CD14-positive monocyte (primary cell): ENCODE measurements at places on chromosomes 6 and 20.

DNA sequence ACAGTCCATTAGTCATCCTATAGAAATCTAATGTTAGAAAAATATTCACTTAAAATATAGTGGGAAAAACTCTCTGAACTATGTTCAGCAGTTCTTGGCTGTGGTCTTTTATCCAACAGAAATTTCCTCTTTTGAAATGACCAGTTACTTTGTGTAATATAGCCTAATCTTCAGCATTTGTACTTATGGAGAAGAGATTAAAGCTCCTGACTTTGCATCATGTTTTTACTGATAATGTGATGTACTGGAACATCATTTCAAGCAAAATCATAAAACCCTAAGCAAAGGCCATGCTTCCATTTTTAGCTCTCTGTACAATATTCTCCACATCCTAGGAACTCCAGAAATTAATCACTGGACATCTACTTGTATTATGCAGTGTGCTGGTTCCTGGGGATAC, 430.8 kb upstream of the RUNX2 start:
- DNase-seq, result no peak

DNA sequence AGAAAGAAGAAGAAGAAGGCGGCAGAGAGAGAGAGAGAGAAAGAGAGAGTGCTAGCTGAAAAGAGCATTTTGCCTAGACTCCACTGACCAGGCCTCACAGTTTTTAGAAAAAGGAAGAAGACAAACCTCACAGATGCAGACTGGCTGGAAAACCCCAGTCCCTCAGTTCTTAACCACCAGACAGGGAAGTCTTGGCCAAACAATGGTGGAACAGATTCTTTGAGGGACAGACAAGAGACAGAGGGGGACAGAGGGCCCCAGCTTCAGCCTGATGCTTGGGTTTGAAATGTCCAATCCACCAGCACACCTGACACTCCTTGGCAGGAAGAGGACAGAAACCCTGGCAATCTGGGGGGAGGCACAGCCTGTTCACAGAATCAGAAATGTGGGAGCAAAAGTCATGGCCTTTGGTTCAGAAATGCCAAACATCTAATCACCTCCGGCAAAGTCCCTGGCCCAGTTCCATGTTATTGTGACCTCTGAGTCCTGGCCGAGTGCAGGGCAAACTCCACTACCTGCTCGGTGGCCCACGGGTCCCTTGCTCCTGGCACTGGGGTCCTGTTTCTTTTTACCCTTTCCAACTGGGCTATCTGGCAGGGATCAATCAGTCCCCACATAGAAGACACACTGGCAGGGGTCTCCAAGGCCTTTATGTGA, 235.2 kb downstream of the LY86 start:
- peak; percentile 77 for DNase-seq

GRCh38 chr6:37113976-37114375, 56.0 kb upstream of the PIM1 start:
- DNase-seq, result no peak

GRCh38 chr20:57809661-57810172, 99.9 kb upstream of the PMEPA1 start:
- DNase-seq, result no peak

GRCh38 chr6:33766921-33767907, 20.5 kb upstream of the IP6K3 start:
- no peak for DNase-seq

DNA sequence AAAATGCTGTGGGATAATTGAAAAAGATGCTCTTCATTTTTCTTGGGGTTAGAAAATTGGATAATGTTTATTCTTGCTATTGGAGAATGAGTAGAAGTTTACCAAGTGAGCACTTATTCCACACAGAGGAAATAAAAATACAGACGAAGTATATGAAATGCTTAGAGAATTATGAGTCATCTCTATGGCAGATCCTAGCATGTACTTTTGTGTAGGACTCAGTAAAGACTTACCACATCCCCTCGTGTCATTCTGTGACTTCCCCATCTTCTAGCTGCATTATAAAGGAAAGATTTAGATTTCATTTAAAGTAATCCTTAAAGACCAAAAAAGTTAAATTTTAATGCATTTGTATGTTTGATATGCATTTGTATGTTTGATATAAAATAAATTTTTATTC, 685.6 kb downstream of the TBC1D32 start:
- DNase-seq, result no peak

DNA sequence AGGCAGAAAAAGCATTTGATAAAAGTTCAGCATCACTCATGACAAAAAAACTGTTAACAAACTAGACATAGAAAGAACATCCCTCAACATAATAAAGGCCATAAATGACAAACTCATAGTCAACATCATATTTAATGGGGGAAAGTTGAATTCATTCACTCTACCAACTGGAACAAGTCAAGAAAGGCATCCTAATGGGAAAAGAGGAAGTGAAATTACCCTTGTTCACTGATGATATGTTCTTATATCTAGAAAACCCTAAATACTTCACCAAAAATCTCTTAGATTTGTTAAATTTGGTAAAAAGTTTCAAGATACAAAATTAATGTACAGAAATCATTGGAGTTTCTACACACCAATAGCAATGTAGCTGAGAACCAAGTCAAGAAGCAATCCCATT, 48.9 kb downstream of the GGTLC1 start:
- DNase-seq, result no peak

- no peak for DNase-seq
Observed at GRCh38 chr20:52972190-52972937, at the start of gene TSHZ2. TSHZ2 (plus strand) TSS chr20:52972358; CDS start chr20:52973294, 936 bp downstream.

DNA sequence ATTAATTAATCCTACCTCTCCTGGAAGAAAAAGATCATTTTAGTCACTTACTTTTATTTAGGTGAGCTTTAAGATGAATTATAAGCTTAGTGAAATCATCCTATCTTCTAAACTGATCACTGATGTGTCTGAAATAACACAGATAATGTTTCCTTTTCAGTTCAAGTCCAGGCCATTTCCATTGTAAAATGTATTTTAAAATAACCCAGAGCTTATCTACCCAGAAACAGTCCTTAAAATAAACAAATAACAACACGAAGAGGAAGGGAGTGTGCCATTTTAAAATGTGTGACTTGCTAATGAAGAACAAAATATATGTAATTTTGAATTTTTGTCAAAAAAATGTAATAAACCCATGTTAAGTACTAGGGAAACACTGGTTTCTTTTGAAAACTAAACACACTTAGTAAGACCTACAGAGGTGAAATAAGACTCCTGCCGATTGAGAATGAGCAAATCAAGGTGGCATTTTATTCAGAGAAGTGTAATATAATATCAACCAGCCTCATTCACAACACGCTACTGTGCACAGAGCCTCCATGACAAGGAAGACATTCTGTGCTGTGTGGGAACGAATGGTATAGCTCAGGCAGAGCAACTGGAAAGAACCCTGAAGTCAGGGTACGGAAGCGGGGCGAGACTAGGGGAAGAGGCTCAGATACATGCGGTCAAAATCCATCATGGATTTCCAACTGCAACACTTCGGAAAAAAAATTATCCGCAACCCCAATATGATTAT, 7.7 kb downstream of the LRP11 start:
- no peak for DNase-seq

DNA sequence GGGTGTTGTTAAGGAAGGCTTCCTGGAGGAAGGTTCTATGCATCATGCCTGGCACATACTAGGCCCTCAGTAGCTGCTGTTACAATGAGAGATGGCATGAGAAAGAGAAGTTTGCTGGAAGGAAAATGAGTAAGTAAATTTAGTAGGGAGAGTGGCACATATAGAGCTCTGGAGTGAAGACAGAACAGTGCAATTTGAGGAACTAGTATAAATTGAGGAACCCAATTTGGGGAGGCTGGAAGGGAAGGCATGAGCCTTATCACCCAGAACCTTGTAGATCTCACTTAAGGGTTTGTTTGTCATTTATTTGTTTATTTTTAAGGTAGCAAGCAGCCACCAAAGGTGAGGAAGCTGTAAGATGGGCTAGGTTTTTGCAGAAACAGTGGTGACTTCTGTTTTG, 87.1 kb upstream of the SCGN start:
- DNase-seq, result peak; percentile 15

DNA sequence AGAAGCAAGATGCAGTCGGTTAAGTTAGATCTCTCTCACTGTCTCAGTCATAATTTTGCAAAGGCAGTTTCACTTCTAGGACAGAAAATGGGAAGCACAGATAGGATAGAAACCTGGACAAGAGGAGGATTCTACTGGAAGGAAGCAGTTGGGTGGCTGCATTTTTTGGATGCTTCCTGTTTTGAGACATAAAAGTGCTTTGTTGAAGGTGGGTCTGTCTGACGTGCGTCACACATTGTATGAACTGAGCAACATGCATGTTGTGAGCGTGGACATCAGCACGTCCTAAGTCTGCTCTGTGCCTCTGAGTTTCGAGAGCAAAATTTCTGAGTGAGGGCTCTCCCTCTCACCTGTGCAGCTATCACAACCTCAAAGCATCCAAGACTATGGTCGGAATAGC, 68.7 kb upstream of the SNX9 start:
- no peak for DNase-seq

DNA sequence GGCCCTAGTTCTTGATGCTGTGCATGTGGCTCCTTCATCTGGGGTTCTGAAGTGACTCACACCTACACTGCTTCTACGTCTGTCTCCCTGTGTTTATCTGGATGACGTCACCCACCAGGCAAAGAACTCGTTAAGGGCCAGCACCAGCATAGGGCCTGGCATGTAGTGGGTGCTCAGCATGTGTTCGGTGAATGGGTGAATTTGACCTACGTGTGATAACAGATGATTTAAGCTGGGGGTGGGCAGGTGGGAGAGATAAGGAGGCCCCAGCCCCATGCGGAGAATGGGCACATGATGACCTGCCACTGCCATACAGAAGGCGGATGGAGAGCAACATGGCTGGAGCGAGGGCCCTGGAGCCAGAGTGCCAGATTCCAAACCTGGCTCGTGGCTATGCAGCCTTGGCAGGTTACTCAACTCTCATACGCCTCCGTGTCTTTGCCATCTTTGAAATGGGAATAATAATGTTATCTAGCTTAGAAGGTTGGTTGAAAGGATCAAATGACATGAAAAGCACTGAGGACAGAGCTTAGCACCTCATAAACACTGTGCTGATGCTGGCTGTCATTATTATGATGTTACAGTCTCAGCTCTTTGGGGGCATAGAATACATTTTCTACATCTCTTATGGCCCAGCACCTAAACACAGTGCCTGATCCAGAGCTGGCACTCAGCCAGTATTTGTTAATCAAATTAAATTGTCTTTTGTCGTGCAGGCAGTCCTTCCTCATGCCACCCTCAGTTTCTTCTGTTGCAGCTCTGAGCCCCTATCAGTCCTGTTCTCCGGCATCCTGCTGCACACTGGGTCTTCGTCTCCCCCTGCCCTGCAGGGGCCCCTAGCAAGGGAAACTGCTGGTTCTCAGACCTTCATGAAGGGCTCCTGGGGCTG, 39.6 kb downstream of the VEGFA start:
- no peak for DNase-seq

DNA sequence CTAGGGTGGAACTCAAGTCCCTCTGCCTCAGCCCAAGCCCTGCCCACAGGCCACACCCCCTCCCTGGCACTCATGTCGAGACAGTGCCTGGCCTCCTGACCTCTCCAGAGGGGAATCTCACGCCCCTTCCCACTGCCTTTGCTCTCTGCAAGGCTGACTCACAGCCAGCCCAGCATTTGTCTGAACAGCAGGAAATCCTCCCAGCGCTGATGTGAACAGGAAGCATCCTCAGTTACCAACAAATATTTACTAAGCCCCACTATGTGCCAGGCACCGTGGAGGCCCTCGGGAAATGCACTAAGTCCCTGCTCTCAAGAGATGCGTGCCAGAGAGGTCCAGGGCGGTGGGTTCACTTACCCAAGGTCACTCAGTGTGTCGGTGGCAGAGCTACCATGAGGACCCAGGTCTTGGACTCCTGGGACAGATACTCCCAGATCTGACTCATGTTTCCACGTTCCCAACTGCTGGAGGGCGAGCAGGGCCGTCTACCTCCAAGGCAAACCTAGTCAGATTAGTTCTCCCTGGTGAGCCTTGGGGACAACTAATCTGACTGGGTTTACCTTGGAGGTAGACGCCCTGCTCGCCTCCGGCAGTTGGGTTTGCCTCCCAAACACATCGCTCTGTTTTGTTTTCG, 7.8 kb downstream of the ADA start:
- peak; percentile 96 for DNase-seq

DNA sequence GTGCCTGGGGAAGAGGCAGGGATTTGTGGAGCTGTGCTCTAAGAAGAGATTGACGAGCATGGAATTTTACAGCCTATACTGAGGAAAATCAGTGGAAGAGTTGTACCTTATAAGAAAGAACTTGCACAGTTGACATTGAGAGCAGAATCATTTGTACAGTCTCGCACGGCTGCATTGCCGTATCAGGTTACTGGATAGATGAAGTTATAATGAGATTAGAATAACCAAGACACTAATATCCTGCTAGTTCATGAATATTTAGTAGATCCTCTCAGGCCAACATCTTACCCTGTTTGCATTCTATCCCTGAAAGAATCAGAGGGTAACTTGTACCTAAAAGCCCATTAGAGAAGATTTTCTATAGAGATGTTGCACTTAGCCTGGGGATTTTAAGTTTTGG, 447.1 kb downstream of the PREX1 start:
- DNase-seq, result no peak

- DNase-seq, result no peak
Observed at GRCh38 chr20:43345676-43346075, 112.0 kb upstream of the SRSF6 start.

GRCh38 chr20:1876975-1877608, 18.1 kb upstream of the SIRPA start:
- DNase-seq, result no peak

GRCh38 chr6:89669002-89669401, 30.5 kb upstream of the LYRM2 start:
- no peak for DNase-seq

GRCh38 chr6:39882531-39882899, 51.7 kb downstream of the MOCS1 start:
- no peak for DNase-seq

DNA sequence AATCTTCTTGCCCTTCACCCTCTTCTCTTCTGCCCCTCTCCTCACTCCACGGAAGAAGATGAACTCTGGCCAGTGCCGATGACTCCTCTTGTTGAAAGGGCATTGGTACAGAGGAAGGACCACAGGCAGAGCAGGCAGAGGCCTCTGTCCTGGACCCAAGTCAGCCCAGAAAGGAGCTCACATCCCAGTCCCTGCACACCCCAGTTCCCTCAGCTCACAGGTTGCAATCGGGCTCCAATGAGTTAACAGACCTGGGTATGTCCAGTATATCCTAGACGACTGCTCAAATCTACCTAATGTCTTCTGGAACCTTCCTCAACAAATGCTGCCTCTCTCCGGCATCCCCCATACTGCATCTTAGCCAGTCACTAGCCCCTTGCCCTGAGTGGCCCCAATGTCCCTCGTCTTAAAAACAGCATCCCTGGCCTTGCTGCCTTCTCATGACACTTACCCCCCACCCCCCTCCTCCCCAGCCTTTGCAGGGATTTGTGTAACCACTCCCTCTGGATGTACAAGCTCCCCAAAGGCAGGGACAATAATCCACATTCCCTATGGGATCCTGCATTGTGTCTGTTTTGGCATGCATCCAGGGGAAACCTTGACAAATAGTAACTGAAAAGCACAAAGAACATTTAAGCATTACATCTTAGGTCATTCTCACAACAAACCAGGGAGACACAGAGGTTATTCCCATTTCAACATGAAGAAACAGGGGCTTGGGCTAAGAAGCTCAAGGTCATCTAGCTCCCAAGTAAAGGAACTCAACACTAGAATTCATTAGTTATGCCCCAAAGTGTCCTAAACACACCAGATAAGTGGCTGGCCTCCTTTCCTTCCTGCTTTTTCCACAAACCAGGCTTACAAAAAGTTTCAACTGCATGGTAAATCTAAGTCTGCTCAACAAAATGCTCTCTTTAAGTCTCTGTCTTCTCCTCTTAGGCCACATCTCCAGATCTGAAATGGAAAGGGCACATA, 45.1 kb downstream of the TRERF1 start:
- DNase-seq, result no peak
